Left cardiac atrium (tissue), 4 donors: ENCODE measurements at places on chromosomes 6 and 20. TPM values are rescaled to one million over a fixed set of nuclear protein-coding genes. Genes with fewer than 3 reads are reported as not detected.

The PRICKLE4 gene
- total RNA-seq = 3.1 TPM

The THBD gene
- total RNA-seq = 50.5 TPM

The SLC22A16 gene
- total RNA-seq = not detected

The MKKS gene
- 26.4 TPM for total RNA-seq

The MOCS1 gene
- 29.4 TPM for total RNA-seq

The MYMX gene
- 3.8 TPM for total RNA-seq

The LHFPL5 gene
- total RNA-seq = not detected

- DNase-seq = no peak
These were observed 152.7 kb upstream of the SLC22A16 start for GRCh38 chr6:110629153-110629552.

DNA sequence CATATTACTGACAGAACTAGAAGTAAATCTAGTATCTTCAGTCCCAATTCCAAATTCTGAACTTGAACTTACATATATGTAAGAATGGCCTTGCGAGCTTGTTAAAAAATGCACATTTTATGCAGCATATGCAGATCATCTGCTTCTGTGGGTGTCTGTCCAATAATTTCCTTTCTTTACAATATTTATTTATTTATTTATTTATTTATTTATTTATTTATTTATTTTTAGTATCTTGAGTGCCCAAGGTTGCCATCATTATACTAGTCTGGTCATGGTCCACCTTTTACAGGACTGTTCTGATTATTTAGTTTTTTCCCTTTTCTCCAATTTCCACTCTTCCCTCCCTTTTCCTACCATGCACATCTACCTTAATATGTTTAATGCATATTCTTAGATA, 528.4 kb downstream of the COL12A1 start:
- no peak for DNase-seq

DNA sequence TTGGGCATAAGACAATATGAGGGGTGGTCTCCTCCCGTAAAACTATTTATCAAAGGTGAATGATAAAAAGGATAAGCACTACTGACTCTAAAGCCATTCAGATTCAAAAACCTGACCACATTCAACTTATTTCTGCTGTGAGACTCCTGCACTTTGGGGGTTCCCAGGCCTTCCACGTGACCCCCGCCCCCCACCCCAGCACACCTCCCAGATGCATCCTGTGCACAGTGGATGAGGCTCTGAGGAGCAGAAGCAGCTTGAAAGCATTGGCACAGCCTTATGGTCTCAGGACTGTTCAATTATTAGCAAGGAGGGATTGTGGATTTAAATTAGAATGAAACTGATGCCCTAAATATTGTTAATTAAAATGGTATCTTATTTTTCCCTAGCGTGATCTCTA, 55.1 kb upstream of the SAMD5 start:
- DNase-seq = no peak

DNA sequence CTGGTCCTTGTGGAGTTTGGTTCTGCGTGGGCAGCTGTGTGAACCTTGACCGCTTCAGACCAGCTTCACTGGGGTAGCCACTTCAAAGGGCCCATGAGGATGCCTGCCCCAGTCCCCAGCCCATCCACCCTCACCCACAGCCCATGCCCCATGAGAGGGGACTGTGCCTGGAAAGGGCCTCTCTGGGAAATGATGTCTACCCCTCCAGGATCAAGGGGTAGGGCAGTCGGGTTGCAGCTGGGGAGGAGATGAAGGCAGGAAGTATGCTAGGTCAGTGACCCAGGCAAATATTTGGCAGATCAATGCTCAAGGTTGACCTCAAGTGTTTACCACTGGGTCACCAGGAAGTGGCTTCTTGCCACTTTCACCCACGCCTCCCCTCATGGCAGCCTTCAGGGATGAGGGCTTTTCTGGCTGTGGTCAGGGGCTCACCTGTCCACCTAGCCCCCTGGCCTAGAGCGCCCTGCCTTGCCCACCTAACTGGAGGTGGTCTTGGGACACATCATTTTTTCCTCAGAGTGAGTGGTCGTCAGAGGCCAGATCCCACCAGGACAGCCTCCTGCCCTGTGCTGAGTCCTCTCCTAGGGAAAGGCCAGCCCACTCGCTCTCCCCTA, 109.5 kb downstream of the SNX5 start:
- DNase-seq = no peak

- DNase-seq = no peak
These were observed 56.4 kb downstream of the TRDN start for GRCh38 chr6:123580331-123580730.

DNA sequence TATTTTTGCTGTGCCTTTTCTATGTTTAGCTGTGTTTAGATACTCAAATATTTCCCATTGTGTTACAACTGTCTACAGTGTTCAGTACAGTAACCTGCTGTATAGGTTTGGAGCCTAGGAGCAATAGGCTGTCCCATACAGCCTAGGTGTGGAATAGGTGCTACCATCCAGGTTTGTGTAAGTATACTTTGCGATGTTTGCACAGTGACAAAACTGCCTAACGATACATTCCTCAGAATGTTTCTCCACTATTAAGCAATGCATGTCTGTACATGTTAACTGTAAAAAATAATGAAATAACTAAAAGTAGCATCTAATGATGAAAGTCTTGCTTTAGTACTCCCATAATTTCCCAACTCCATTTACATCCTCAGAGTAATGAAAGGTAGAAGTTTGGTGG, 46.0 kb downstream of the SERAC1 start:
- DNase-seq = no peak

- no peak for DNase-seq
These were observed 161.6 kb downstream of the ADAT2 start for GRCh38 chr6:143288923-143289322.

- DNase-seq = no peak
These were observed 5.0 kb downstream of the FAM217B start for GRCh38 chr20:59945175-59945574.

GRCh38 chr6:10847684-10848083, 9.3 kb upstream of the MAK start:
- DNase-seq = no peak

GRCh38 chr6:119158057-119158848, 79.8 kb upstream of the FAM184A start:
- DNase-seq = peak; percentile 75

DNA sequence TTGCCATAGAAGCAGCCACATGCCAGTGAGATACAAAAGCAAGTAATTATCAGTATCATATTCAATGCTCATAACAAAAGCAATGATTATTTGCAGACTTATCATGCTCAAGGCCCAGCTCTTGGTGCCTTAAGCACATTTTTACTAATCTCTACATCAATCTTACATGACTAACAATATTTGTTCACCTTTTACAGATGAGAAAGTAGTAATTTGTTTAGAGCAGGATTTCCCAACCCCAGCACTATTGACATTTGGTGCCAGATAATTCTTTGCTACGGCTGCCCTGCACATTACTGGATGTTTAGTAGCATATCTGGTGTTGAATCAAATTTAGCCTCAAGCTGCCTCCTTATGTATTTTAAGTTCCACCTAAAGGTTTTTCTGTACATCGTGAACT, 19.0 kb upstream of the DOK5 start:
- no peak for DNase-seq

- DNase-seq = no peak
These were observed 377.7 kb downstream of the BTBD9 start for GRCh38 chr6:38262026-38262425.

DNA sequence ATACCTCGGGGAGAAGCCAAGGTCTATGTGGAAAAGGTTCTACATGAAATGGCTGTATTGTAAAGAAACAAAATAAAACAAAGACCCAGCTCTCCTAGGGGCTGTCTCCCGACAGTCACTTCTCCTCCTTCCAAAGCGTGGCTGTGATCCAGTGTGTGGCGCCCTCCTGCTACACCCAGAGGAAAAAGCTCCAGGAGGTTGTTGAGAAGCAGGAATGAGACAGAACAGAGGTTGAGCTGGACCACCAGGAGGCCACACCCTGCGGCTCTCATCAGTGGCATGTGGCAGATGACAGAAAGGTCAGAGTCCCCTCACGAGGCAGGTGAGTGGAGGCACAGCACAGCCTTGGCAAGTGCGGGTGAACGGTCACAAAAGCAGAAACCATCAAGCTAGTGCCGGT, 236.0 kb downstream of the TBXT start:
- DNase-seq = no peak

DNA sequence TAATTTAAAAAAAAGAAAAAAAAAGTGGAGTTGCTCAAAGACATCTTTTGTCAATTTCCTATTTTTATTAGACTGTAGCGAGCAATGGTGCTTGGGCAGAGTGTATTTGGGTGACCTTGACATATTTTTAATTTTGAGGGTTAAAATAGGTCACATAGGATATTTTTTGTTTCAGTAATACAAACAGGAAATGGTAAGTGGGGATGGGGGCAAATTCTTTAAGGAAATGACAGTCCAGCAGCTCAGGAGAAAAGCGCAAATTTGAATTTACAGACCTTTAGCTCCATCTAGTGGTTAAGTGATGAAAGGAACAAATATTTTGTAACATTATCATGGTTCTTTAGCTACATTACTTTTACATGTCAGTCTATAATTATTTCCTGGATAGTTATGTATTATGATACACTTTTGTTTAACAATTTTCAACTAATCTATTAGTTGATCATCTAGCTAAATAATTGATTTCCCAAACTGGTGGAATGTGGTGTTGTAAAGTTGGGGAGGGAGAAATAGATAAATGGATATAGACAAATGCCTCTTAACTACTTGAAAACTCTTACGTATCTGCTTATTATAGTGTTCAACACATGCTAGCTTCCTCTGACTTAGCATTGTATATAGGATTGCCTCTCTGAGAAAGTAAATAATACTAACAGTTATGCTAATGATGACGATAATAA, 10.0 kb downstream of the CITED2 start:
- no peak for DNase-seq
